ENCODE measurements at places on chromosomes 2 and 18. TPM values are rescaled to one million over a fixed set of nuclear protein-coding genes. Genes with fewer than 3 reads are reported as not detected.

Gene CCDC121
- 2.9 TPM for total RNA-seq

Gene MC4R
- total RNA-seq: not detected

Gene CPLX4
- not detected for total RNA-seq

Gene CCDC85A
- total RNA-seq: 0.37 TPM

Gene ABCG5
- not detected for total RNA-seq

Gene CD8B2
- total RNA-seq: not detected

Gene SGPP2
- total RNA-seq: not detected

Gene LPIN1
- total RNA-seq: 19.4 TPM

Gene WDR75
- 54.7 TPM for total RNA-seq

Gene MPPE1
- total RNA-seq: 36.4 TPM

Gene TFCP2L1
- not detected for total RNA-seq

Gene NOP58
- total RNA-seq: 173 TPM

Gene LYG2
- total RNA-seq: not detected

Gene ANKRD30B
- total RNA-seq: not detected

Gene BMP10
- total RNA-seq: not detected

Gene YWHAQ
- 369 TPM for total RNA-seq

Gene ZSWIM2
- not detected for total RNA-seq

Gene YPEL5
- total RNA-seq: 37.1 TPM

Gene PRSS56
- not detected for total RNA-seq

Gene ABHD1
- not detected for total RNA-seq

Gene NT5DC4
- not detected for total RNA-seq

Gene PCARE
- total RNA-seq: not detected

Gene EGR4
- total RNA-seq: not detected

Gene CRYBA2
- total RNA-seq: not detected

Gene ATOH8
- total RNA-seq: 16.4 TPM

Gene RAX
- total RNA-seq: not detected

Gene MC2R
- not detected for total RNA-seq

Gene ANTXR1
- total RNA-seq: 30.8 TPM

Gene YES1
- total RNA-seq: 98.6 TPM

Gene CRACDL
- not detected for total RNA-seq

Gene BOLL
- not detected for total RNA-seq

Gene MRPL30
- total RNA-seq: 53.4 TPM

Gene PLCD4
- total RNA-seq: not detected

Gene ALK
- total RNA-seq: not detected

Gene RAB6C
- not detected for total RNA-seq

Gene EN1
- 4.7 TPM for total RNA-seq

Gene TRIB2
- total RNA-seq: 16.4 TPM

Gene NRP2
- 13.2 TPM for total RNA-seq

Gene HOXD11
- not detected for total RNA-seq

Gene SCYGR8
- total RNA-seq: not detected

Gene RAD51AP2
- not detected for total RNA-seq

Gene ZNF516
- total RNA-seq: 17.4 TPM

Gene HOXD3
- 0.66 TPM for total RNA-seq

Gene TRIM43B
- total RNA-seq: not detected

Gene C2orf80
- not detected for total RNA-seq

Gene ZNF236
- 1.1 TPM for total RNA-seq

Gene NXPH2
- total RNA-seq: 8.3 TPM

Gene FN1
- total RNA-seq: 887 TPM

Gene UPP2
- not detected for total RNA-seq

Measured in SJSA1 (cell line).